Right atrium auricular region (tissue), 2 donors: ENCODE measurements at places on chromosomes 2 and 18. TPM values are rescaled to one million over a fixed set of nuclear protein-coding genes. Genes with fewer than 3 reads are reported as not detected.

Gene SULT1C4
- 9.8 TPM for total RNA-seq

- no peaks in the 10 kb centered on the region for H3K36me3 ChIP-seq
- H3K27ac ChIP-seq, result no peak overlapping the region
- no peaks in the 10 kb centered on the region for H3K4me1 ChIP-seq
- no peak overlapping the region for H3K4me3 ChIP-seq
- no peaks in the 10 kb centered on the region for H3K27me3 ChIP-seq
- DNase-seq, result no peak
Measured at GRCh38 chr2:166344286-166345113, 31.2 kb downstream of the SCN9A start.

DNA sequence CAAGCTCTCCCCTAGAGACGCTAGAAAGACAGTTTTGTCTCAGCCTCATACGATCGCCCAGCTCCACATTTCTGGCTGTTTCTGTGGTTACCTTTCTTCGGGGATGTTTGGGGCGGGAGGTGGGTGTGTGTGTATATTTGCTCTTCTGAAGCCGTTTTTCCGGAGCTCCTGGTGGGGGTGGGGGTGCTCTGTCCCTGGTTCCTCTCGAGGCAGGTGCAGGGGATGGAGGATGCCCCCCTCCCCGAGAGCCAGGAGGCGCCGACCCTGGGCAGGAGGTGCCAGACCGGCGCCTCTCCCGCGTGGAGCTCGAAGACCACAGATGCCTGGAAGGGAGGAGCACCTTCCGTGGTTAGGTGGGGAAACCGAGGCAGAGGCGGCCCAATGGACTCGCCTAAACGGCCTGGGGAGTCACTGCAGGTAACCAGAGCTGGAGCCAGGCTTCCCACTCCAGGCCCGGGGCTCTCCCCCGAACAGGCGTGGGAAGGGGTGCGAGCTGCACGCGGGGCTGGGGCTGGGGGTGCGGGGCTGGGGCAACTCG is 694 bp upstream of the HPCAL1 start:
- peak overlapping the region; percentile 73 for H3K4me3 ChIP-seq
- H3K27ac ChIP-seq, result peak overlapping the region; percentile 77
- H3K27me3 ChIP-seq, result no peaks in the 10 kb centered on the region
- no peak for DNase-seq
- H3K4me1 ChIP-seq, result peaks cover 33% of the 10 kb centered on the region
- no peaks in the 10 kb centered on the region for H3K36me3 ChIP-seq

GRCh38 chr2:167183931-167184330 is 295.7 kb downstream of the XIRP2 start:
- no peak overlapping the region for H3K4me3 ChIP-seq
- H3K27me3 ChIP-seq, result no peaks in the 10 kb centered on the region
- no peak for DNase-seq
- peaks cover 3% of the 10 kb centered on the region for H3K4me1 ChIP-seq
- H3K27ac ChIP-seq, result no peak overlapping the region

DNA sequence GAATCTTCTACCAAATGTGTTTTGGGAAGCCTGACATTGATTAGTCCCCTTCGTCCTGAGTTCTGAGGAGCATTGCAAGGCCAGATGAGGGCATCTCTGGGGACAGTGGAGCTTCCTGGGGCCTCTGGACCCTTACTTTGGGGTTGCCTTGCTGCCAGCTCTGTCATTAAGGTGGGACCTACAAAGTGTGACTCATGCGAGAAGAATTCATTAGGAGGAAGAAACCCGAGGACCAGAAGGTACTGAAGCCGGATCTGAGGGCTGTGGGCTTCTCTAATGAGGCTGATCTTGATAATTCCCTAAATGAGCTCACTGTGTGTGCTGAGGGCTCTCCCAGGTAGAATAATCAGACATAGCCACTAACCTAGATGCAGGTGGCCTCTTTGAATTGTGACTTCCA is 695 bp upstream of the SCYGR2 start:
- no peak overlapping the region for H3K4me3 ChIP-seq
- no peaks in the 10 kb centered on the region for H3K36me3 ChIP-seq
- no peaks in the 10 kb centered on the region for H3K27me3 ChIP-seq
- H3K27ac ChIP-seq, result no peak overlapping the region
- no peaks in the 10 kb centered on the region for H3K4me1 ChIP-seq
